PC-9 (cell line): ENCODE measurements at places on chromosomes 7 and 10.

DNA sequence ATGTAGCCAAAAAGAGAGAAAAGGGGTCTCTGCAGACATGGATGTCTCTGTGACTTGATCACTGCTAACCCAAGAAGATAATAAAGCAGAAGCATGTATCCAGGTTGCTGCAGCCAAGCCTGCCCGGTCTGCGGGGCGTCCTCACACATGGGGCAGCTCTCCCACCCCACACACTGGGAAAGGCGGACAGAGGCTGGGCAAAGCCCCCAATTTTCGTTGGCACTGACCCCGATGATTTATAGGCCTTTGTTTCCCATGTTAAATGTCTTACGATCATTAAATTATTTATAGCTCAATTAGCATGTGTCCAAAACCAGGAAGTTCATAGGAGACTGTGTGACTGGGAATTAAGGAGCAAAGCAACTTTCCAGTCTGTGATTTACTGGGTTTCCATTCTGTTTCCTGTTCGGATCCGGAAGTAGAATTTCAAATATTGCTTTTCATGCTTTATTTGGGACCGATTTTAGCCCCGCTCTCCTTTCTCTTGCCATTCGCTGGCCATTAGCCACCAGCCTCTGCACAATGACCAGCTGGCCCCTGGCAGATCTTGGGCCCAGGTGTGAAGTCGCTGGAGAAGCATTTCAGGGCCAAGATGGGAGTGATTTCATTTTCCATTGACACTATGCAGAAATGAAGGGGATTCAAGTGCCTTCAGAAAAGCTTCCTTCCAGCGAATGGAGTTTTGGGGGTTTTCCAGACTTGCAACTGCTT is 91.6 kb downstream of the EGFR start:
- H3K4me3 ChIP-seq: no peak overlapping the region
- DNase-seq: no peak
- H3K27ac ChIP-seq: peak overlapping the region; percentile 2; the same call in 1 of the 2 replicates
- peaks cover 51% of the 10 kb centered on the region for H3K4me1 ChIP-seq
- peaks cover 28% of the 10 kb centered on the region; the same call in 1 of the 2 replicates for H3K36me3 ChIP-seq

GRCh38 chr10:99533496-99534449 is 1.0 kb downstream of the NKX2-3 start:
- no peak for DNase-seq
- H3K27me3 ChIP-seq: peaks cover 9% of the 10 kb centered on the region; the same call in 1 of the 2 replicates
- H3K4me1 ChIP-seq: no peaks in the 10 kb centered on the region
- H3K36me3 ChIP-seq: no peaks in the 10 kb centered on the region

- no peaks in the 10 kb centered on the region for H3K27me3 ChIP-seq
- H3K4me1 ChIP-seq: no peaks in the 10 kb centered on the region
Observed at GRCh38 chr10:99418910-99419624, 11.4 kb downstream of the GOT1 start.

DNA sequence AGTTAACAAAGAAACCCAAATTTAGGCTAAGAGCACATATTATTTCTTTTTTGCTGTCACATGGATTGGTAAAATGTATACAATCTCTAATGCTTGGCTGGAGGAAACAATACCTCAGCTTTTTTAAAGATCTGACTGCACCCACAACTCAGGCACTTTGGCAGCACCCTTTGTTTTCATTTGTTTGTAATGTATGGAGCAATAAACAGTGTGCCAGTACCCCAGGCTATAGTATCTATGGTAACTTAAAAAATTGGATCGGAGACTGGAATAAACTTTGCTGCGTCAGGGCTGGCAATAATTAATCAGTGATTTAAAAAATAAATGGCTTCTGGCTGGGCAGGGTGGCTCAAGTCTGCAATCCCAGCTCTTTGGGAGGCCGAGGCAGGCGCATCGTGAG is 27.2 kb downstream of the POLR1F start:
- no peaks in the 10 kb centered on the region for H3K36me3 ChIP-seq
- DNase-seq: no peak
- H3K27ac ChIP-seq: no peak overlapping the region

- peak overlapping the region; percentile 60 for H3K27ac ChIP-seq
- peak; percentile 81 for DNase-seq
- H3K4me3 ChIP-seq: no peak overlapping the region
- peaks cover 11% of the 10 kb centered on the region; the same call in 1 of the 2 replicates for H3K36me3 ChIP-seq
Observed at GRCh38 chr7:156823435-156823834, 69.5 kb downstream of the LMBR1 start.

DNA sequence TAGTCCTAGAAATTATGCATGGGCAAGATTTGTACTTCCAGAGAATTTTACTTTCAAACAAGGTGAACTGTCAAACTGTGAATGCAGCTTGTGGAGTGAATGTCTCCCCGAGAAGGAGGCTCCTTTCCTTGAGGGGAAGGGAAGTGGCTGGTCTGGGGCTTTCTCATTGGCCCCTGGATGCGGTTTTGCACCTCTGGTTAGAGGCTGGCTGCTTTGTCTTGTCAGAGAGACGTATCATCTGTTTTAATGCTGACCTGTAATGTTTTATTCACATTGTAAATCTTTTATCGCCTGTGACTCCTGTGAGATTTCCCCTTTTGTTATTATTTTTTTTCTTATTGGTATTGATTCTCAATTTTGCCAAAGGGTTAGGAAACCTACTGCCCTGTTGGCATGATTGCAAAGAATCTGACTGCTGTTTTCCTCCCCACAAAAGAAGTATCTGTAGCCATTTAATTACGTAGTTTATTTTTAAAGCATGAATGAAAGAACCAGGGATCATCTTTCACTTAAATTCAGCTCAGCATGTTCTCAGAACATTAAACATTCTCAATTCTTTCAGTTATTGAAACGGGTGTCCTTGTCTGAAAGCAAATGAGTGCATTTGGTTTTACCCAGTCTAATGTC is 238.3 kb upstream of the NFE2L3 start:
- no peaks in the 10 kb centered on the region for H3K27me3 ChIP-seq
- H3K4me1 ChIP-seq: no peaks in the 10 kb centered on the region
- H3K27ac ChIP-seq: no peak overlapping the region
- DNase-seq: no peak

DNA sequence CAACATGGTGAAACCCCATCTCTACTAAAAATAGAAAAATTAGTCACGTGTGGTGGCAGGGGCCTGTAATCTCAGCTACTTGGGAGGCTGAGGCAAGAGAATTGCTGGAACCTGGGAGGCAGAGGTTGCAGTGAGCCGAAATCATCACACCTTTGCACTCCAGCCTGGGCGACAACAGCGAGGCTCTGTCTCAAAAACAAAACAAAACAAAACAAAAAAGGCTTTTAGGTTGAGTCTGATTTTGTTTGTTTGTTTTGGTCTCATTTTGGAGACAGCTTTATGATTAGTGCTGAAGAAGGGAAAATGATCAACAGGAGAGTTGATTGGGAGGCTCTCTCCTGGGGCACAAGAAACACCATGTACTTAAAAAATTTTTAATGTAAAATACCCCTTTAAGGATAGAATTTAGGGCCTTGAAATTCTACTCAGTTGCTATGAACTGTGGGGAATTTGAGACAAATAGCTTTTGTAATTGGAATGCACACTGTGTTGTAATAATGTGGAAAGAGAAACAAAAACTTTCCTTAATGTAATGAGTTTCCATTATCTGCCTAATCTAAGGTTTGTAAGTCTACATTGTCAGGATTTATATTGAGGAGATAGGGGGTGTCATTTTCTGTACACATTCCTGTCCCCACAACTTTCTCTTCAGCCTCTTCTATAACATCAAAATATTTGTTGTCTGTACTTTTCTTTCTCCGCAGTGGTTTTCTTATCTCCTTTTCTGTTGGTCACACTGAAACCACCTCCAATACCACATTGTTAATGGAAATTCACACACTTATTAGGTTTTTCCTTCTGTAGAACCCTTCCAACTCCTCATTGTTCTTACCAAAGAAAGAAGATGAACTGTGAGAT is 41.3 kb downstream of the ARID5B start:
- H3K4me3 ChIP-seq: peak overlapping the region; percentile 37; the same call in 1 of the 2 replicates
- H3K4me1 ChIP-seq: peaks cover 63% of the 10 kb centered on the region
- peak overlapping the region; percentile 83 for H3K27ac ChIP-seq
- H3K36me3 ChIP-seq: peaks cover 18% of the 10 kb centered on the region; the same call in 1 of the 2 replicates
- no peaks in the 10 kb centered on the region for H3K27me3 ChIP-seq
- peak; percentile 72 for DNase-seq

GRCh38 chr10:43380610-43381222 is 9.3 kb downstream of the FXYD4 start:
- peak; percentile 39 for DNase-seq
- peak overlapping the region; percentile 78 for H3K27ac ChIP-seq
- no peaks in the 10 kb centered on the region for H3K36me3 ChIP-seq
- H3K4me1 ChIP-seq: peaks cover 5% of the 10 kb centered on the region

DNA sequence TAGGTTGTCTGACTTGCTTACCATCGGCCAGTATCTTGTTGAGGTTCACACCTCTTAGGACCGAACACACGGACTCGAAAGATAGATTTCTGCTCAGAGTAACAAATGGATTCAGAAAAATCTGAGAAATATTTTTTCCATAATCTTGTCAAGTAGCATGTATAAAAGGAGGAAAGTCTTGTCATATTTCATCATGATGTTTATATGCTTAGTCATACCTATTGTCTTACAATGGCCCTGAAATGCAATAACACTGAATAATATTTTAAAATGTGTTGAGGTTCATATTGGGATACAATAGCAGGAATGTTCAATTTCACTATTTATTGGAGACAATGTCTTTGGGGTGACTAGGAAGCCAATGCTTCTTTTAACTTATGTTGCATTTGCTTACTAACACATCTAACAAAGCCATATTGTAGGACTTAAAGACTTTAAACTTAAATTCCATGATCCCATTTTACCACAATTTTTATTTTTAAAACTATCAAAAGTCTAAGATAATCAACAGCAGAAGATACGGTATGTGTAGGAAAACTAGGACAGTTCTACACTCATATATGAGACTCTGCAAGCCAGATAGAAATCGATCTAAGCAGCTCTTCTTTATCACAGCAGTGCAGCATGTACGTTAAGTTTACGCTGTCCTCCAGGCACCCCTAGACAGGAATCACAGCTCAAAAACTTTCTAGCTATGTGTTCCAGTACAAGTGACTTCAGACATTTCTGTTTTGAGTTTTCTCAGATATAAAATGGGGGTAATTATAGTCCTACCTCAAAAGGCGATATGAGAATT is 135.7 kb upstream of the CAV2 start:
- no peaks in the 10 kb centered on the region for H3K36me3 ChIP-seq

DNA sequence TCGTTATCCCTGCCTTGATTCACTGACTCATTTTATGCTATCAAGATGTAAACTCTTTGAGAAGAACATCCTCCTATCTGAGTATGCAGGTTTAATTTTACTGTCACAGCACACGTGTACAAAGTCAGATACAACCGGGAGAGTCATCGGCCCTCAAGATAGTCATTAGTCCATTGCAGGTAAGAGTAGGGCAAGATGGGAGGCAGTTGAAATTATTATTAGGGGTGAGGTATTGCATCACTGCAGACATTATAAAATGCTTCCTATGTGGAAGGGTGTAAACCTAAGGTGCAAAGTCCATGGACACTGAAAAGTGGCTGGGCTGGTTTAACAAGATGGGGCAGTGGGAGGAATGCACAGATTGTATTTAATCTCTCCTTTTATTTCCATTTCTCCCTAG is 113.7 kb downstream of the ARL4A start:
- peak overlapping the region; percentile 29 for H3K4me3 ChIP-seq
- H3K4me1 ChIP-seq: peaks cover 30% of the 10 kb centered on the region
- DNase-seq: peak; percentile 65
- H3K27ac ChIP-seq: peak overlapping the region; percentile 45

DNA sequence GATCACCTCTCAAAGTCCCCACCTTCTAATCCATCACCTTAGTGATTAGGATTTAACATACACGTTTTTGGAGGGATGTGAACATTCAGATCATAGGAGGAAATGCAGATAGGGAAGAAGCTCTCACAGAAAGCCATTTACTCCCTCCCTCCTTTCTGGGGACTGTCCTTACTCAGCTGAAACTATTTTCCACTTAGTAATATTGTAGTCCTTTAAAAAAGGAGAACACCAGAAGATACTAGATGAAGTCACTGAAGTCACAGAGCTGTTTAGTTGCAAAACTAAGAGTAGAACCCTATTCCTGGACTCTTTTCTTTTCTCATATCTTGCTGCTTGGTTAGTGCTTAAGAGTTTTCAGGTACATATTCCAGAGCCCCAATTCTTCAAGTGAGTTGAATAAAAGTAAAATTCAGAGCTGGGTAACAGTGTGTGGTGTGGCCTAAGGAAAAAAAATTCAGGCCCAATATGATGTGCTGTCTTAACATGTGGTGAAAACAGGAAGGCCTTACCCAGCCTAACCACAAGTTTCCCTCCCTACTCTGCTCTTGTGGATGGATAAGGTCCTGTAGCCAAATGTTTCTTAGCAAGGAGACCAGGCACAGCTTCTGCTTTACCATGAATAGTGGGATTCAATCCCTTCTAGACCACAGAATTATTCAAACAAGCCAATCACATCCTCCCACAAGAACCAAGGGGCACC is 135.7 kb downstream of the INHBA start:
- no peaks in the 10 kb centered on the region for H3K36me3 ChIP-seq
- H3K4me3 ChIP-seq: no peak overlapping the region
- H3K4me1 ChIP-seq: peaks cover 13% of the 10 kb centered on the region; the same call in 1 of the 2 replicates
- H3K27ac ChIP-seq: no peak overlapping the region
- DNase-seq: no peak

GRCh38 chr7:100435401-100436304 is 644 bp downstream of the PPP1R35 start:
- H3K27me3 ChIP-seq: no peaks in the 10 kb centered on the region
- peaks cover 26% of the 10 kb centered on the region; the same call in 1 of the 2 replicates for H3K36me3 ChIP-seq
- H3K4me1 ChIP-seq: peaks cover 39% of the 10 kb centered on the region
- DNase-seq: peak; percentile 44
- peak overlapping the region; percentile 87 for H3K4me3 ChIP-seq

DNA sequence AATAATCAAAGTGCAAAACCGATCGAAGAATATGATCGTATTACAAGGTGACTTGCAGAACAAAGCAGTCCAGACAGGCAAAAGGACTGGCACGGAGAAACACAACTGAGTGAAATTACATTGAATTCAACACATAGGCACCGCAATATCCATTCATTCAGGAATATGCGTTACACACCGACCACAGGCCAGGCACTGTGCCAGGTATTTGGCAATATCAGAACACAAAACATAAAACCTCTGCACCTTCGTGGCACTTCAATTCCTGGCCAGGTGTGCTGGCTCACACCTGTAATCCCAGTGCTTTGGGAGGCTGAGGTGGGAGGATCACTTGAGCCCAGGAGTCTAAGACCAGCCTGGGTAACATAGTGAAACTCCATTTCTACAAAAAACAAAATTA is 187.9 kb downstream of the DIP2C start:
- no peaks in the 10 kb centered on the region for H3K36me3 ChIP-seq
- H3K4me1 ChIP-seq: no peaks in the 10 kb centered on the region
- H3K4me3 ChIP-seq: no peak overlapping the region
- H3K27me3 ChIP-seq: peaks cover 78% of the 10 kb centered on the region

DNA sequence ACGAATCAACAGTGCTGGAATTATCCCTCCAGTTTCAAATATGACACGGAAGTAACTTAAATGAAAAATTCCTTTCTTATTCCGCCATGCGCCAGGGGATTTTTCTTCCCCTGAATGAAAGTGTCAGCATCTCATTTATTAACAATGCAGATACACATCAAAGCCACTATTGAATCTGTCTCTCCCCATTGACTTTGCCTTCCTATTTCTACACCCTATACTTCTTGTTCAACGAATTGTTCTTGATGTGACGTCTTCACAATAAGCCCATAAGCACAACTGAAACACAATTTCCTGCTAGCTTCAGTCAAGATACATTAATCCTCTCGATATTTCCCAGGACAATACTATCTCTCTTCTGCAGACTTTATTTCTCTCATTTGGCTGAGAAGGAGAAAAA is 253.5 kb downstream of the ADARB2 start:
- no peak for DNase-seq
- no peak overlapping the region for H3K4me3 ChIP-seq
- no peaks in the 10 kb centered on the region for H3K4me1 ChIP-seq
- no peaks in the 10 kb centered on the region for H3K36me3 ChIP-seq
- H3K27me3 ChIP-seq: peaks cover 30% of the 10 kb centered on the region; the same call in 1 of the 2 replicates

- no peaks in the 10 kb centered on the region for H3K36me3 ChIP-seq
- H3K4me3 ChIP-seq: no peak overlapping the region
Observed at GRCh38 chr10:124176349-124177179, 83.2 kb upstream of the CHST15 start.
